ENCODE measurements at places on chromosomes 3 and 15.

DNA sequence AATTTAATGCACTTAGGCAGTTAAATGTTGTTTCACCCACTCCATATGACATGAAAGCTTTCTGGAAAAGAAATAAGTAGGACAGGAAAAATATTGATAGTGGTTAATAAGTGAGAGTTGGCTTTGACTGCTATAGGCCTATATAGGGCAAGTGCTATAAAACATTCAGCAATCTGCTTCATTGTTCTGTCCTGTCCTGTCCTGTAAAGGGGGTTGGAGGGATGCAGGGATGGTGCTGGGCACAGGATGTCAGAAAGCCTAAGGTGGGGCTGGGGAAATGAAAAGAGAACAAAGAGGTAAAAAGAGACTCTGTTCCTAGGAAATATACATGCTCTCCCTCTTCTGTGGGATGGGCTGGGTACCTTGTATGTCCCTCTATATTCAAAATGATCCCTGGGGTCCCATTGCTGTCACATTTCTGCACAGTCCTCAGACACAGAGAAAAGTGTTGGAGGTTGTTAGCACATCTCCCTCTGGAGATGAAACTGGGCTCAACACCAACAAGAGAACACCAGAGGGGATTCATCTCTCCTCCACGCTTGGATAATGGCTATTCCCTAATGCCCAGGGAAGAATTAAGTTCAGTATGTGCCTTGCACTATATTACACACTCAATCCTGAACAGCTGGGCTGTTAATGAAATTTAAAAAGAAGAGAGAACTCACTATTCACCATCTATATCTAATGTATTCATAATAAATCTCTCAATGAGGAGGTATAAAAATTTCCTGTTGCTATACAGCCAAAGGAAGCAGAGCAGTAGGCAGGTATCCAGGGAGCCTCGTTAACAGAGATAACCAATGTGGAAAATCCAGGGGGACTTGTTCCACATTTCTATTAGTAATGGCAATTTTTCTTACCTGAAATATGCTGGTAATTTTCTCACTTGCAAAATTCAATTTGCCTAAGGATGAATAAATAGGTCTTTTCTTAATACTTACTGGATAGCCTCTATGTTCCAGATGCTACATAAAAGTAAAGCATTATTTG, 108.1 kb upstream of the ZBED2 start:
- DNase-seq, result no peak

GRCh38 chr3:65356331-65357248, 668.8 kb upstream of the ADAMTS9 start:
- no peak for DNase-seq

GRCh38 chr3:62097121-62097520, 276.2 kb downstream of the FEZF2 start:
- no peak for DNase-seq

- no peak for DNase-seq
Observed at GRCh38 chr3:69425249-69425648, 39.4 kb upstream of the FRMD4B start.

DNA sequence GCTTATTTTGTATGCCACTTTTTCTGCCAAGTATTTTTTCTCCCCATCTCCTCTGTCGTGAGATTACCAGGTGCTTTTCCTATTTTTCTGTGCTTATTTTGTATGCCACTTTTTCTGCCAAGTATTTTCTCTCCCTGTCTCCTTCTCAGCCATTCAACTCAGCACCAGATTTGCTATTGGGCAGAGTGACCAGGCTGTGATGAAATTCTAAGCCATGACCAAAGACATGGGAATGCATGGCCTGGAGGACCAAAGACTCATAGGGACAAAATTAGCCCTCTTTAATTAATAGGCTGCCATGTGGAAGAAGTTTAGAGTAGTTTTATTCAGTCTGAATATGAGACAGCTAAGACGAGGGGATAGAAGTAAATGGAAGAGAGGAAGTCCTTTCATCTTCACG, 257.4 kb downstream of the SQOR start:
- no peak for DNase-seq

DNA sequence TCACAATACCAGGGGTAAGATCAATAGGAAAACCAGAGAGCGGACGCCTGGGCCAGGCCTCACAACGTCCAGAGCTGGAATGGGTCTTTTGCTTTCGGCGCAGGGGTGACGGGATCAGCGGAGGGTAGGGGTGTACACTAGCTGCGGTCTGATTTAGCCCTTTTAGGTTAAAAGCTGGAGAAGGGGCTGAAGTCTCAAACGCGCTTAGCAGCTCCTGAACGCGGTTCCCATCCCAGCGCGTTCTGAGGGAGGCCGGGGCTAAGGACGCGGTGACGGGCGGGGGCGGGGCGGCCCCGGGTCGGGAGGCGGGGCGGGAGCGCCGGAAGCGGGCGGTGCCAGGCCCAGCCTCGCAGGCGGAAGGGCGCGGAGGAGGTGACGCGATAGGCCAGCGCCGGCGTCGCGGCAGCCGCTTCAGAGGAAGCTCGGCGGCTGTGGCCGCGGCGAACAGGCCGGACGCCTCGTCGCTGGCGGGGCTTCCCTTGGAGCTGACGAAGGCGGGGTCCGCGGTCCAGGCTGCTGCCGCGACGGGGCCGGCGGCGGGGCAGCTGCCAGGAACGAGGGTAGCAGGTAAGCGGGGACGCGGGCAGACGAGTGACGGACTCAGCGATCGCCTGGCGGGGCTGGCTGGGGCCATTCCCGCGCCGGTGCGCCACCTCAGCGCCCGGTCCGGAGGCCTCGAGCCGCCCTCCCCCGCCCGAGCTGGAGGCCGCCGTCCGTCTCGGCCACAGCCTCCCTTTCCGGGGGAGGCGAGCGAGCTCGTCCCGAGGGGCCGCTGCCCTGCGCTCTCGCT, at the start of gene SENP5:
Gene SENP5 (plus strand): TSS at position 414 of the 790 bp plus-strand sequence. CDS start 17,262 bp downstream, outside the sequence.
- peak; percentile 92 for DNase-seq

GRCh38 chr15:41022487-41023090, 69.3 kb downstream of the CHAC1 start:
- DNase-seq, result peak; percentile 47

GRCh38 chr3:108420926-108421325, 89.5 kb downstream of the MYH15 start:
- no peak for DNase-seq

DNA sequence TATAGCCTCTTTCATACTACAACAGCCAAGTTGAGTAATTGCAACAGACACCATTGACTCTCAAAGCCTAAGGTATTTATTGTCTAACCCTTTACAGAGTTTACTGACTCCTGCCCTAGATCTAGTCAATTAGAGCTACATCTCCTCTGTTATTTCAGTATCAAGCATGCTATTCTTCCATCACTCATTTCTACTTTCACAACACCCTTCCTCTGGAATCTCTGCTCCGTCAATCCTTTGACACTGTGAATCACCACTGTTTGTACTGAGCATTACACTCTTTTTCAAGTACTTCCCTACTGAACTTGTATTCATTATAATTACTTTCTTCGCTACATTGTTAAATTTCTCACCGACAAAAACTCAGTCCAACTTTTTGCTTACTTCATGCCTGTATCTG, 121.8 kb downstream of the ZNF609 start:
- DNase-seq, result no peak

GRCh38 chr3:153209596-153209995, 47.6 kb downstream of the RAP2B start:
- peak; percentile 47 for DNase-seq

GRCh38 chr3:150130404-150131100, 159.9 kb upstream of the PFN2 start:
- DNase-seq, result no peak

GRCh38 chr15:60390871-60391501, 6.8 kb downstream of the ANXA2 start:
- DNase-seq, result peak; percentile 39

GRCh38 chr3:171049861-171050444, 23.4 kb upstream of the SLC2A2 start:
- peak; percentile 70 for DNase-seq

DNA sequence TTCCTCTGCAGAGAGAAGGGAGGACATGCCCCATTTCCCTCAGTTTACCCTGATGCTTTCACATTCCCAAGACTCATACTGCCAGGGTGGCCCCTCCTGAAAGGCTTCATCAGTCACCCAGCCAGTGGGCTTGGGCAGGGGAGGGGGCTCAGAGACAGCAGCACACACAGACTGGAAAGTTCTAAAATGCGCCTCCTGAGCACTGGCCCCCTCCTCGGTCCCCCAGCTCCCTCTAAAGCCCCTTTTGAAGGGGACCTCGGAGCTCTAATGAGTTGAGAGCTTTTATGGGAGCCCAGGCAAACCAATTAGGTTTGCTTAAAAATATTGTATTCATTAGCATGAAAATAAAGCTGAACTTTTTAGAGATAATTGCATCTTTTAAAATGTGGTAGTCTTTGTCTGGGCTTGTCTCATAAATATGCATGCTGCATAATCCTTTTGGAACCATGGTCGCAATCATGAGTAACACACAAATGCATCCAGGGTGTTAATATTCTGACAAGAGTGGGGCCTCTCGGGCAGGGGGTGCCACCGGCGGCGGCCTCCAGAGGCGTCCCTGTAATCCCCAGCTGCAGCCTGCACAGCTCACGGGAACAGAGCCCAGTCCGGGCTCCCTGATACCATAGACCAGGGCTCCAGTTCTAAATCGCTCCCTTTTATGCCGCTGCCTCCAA, 78.5 kb downstream of the RPLP1 start:
- no peak for DNase-seq

DNA sequence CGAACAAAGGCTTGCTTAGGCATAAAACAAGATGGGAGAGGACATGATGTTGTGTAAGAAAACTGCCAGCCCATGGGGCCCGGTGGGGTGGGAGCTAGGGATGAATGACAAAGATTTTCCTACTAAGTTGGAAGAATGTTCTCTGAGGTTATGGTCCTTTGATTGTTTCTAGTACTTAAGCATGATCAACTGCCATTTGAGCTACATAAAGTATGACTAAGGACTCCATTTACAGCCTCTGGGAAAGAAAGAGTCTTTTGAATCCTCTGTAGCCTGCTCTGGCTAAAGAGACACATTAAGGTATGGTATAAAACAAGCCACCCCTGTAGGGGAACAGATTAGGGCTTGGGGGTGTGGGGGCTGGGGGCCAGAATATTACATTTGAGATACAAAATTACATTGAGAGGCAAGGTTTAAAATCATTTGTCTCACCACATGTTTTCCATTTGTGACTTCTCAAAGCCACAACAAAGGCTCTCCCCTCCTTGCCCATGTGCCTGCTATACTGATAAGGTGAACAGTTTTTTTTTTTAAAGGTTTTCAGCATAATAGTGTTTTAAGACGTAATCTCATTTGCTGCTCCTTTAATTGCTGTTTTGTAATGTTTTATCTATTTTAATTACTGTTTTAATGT, 323.4 kb downstream of the CHST2 start:
- DNase-seq, result no peak

DNA sequence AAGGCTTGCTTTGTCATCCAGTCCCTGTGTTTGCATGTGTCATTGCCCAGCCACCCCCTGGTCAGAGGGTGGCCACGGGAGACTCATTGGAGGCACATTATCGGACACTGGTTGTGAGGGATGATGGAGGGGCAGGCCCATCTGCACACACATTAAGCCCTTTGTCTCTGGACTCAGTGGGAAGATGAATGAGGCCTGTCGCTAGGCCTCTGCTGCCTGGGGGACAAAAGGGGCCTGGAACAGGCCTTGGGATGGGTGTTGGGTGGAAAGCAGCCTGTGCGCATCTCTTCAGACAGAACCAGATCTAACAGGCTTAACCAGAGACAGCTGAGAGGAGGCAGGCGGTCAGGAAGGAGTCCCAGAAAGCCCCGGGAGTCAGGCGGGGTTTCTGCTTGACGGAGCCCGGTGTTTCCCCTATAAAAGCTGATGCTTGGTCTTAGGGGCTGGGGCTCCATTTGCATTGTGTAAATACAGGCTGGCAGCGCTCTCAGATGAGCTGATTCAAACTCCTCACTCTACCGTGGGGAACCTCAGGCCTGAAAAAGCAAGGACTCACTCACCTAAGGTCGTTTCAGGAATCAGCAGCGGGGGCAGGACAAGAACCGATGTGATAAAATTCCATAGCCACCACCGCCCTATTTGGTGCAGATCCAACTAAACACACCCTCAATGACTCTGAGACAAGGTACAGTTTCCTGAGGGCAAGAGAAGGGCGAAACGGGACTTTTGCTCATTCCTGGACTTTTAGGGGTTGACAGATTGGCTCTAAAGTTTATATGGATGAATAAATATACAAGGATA, 17.1 kb upstream of the SKIC8 start:
- no peak for DNase-seq

GRCh38 chr3:67781218-67781617, 126.8 kb upstream of the SUCLG2 start:
- no peak for DNase-seq

DNA sequence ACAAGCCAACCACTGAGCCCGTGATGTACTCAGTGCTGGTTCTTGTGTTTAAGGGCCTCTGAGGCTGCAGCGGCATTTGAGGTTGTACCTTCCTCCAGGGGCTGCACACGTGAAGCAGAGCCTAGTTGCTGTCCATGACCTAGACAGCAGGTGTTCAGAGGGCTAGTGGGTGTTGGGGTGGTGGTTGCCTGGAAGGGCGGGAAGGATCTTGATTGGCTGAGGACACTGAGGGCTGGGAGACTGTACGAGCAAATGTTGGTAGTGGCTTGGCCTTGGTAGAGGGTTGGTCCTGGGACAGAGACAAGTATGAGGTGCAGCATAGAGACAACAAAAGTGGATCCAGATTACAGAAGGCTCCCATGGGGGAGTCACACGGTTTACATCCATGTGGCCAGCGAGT, 17.0 kb upstream of the HES1 start:
- DNase-seq, result no peak

DNA sequence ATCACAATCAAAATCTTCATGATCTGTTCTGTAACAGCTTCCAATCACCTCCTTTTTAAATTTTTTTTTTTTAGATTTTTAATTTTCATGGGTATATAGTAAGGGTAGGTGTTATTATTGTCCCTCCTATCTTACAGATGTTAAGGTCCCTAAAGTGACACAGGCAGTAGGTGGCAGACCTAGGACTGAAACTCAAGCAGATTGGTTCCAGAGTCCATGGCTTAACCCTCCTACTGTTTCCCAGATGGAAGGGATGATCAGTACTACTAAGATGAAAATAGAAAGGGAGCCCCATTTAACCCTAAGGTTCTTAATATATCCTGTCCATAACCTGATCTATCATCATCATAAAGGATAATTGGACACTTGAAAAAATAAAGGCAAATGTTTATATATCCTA, 57.1 kb downstream of the CHAC1 start:
- no peak for DNase-seq

DNA sequence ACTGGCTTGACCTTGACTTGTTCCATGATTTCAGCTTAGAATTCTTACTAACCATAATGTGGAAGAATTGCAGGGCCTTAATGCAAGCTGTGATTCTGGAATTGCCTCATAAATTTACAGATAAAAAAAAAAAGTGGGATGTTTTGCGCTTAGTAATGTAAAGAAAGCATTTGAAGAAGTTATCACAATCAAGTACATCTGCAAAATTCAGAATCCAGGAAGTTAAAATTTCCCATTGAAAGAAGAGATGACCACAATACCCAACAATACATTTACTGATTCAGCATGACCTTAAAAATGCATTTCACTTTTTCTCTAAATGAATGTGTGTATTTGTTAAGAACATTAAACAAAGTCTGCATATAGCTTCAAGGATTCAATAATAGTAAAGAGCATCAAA, 65.1 kb upstream of the CCNL1 start:
- DNase-seq, result no peak

GRCh38 chr3:158821847-158822246, 20.0 kb downstream of the MFSD1 start:
- DNase-seq, result no peak
